Naive thymus-derived CD4-positive, alpha-beta T cell (primary cell): ENCODE measurements at places on chromosomes 4 and X. TPM values are rescaled to one million over a fixed set of nuclear protein-coding genes. Genes with fewer than 3 reads are reported as not detected.

DNA sequence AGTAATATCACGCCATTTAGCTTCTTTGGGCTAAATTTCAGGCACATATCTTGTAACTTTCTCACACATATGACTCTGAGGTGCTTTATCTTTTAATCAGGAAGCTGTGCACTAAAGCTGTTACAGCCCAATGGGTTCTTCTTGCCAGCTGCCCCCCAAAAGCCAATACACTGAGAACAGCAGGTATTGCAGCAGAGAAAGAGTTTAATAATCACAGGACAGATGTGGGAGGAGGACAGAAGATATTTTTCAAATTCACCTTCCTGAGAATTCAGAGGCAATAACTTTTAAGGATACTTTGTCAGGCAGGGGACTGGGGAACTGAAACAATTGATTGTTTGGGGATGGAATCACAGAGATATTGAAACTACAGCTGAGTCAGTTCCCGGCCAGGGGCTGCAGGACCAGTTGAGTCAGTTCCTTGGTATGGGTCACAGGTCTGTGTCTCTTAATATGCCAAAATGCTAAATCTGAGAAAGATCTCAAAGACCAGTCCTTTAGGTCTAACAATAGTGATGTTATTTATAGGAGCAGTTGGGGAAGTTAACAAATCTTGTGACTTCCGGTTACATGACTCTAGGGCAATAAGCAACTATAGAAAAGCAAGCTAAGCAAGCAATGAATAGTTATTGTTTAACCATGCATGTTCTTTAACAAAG is 28.1 kb downstream of the DDIT4L start:
- no peak for DNase-seq

- DNase-seq = no peak
These were observed 25.4 kb downstream of the C4orf50 start for GRCh38 chr4:5992828-5993321.

- DNase-seq = no peak
These were observed 20.7 kb upstream of the AR start for GRCh38 chrX:67523002-67523681.

DNA sequence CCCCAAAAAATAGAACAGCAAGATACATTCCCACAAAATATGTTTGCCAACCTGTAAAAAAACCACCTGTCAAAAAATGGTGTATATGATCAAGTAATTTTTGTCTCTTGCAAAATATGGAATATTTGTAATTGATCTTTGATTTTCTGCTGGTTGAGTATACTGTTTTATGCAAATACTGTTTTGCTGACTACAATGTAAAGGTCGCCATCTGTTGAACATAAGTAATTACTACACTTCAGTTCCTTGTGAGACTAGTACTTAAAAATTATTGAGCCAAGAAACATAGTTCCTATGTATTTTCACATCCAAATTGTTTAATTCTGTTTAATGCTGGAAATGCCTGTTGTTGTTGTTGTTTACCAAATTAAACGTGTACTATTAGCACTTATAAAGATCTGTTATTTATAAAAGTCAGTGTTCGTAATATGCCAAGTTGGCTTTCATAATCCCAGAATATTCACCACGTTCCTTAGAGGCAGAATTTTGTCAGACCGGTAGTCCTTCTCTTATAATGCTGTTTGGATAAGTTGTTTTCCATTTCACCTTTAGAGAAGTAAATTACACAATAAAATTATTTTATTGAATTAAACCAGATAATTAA is 144.2 kb downstream of the PDLIM5 start:
- no peak for DNase-seq

DNA sequence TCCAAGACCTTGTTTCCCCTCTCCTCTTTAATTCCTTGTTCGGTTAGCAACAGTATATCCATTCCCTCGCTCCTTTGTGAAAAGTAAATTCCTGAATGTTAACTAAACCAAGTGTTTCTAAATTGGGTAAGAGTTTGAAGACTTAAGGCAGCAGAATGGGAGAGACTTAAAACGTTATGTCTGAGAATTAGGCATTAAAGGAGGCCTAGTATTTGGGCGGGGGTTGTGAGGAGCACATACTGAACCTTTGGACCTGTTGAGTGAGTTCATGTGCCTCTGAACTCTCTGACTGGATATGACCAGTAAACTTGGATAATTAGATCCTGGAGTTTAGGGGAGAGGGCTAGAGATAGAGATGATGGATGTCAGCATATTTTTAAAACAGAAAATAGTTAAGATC is 1.2 kb downstream of the MSMO1 start:
- no peak for DNase-seq

DNA sequence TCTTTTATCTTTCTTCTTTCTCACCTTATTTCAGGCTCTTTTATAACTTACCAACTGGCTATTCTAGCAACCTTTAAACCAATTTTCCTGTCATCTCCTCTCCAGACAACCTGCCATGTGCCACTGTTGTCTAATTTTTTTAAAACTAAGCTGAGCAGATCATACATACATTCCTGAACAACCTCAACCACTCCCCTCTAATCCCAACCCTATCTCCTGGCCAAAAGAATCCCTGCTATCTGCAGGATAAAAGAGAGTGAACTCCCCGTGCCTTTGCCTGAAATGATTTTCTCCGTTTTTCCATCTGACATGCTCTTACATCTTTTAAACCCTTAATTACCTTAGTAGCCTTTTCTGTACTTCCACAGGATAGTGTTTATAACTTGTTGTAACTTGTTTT is 35.5 kb downstream of the DCUN1D4 start:
- DNase-seq = no peak

ARR3 gene
- not detected in 2 replicates for total RNA-seq

TLR2 gene
- 6.5 TPM for total RNA-seq

- no peak for DNase-seq
These were observed 223.4 kb downstream of the BCOR start for GRCh38 chrX:39874202-39874816.

ARL9 gene
- 0.36 TPM in 1 of 2 replicates, not detected in the other for total RNA-seq

DNA sequence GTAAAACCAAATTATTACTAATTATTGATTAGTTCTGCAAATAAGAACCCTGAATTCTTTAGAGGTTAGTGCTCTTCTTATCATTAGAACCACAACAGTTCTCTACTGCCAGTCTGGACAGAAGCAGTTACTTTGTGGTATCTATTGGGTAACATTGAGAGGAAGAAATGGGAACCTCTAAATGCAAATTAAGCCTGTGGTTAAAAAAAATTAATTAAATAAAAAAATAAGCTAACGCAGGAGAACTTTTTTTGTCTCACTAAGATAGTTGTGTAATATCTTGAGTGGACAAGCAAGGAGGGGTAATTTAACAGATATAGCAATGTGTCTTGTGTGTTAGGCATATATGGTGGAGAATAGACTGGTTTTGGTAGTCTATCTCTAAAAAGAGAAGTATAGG is 32.9 kb upstream of the TET2 start:
- DNase-seq = no peak

DNA sequence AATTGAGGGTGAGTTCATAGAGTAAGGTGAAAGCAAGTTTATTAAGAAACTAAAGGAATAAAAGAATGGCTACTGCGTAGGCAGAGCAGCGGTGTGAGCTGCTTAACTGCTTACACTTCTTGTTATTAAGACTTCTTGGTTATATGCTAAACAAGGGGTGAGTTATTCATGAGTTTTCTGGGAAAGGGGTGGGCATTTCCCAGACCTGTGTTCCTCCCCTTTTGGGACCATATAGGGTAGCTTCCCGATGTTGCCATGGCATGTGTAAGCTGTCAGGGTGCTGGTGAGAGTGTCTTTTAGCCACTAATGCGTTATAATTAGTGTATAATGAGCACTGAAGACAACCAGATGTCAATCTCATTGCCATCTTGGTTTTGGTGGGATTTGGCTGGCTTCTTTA is 126.5 kb downstream of the ARSF start:
- no peak for DNase-seq

GRCh38 chrX:134622813-134623185 is 35.5 kb downstream of the PLAC1 start:
- DNase-seq = no peak
